ENCODE measurements at places on chromosomes 11 and 22.

GRCh38 chr11:84673753-84674152 lies 953.4 kb downstream of the DLG2 start:
- peak; percentile 68 for DNase-seq

- DNase-seq, result no peak
Observed at GRCh38 chr11:113240389-113240788, 74.0 kb upstream of the TTC12 start.

GRCh38 chr11:69646493-69647389 lies 5.8 kb downstream of the CCND1 start:
- DNase-seq, result no peak

- no peak for DNase-seq
Observed at GRCh38 chr11:84833488-84834088, 793.6 kb downstream of the DLG2 start.

GRCh38 chr11:36417154-36417553 lies 92.9 kb downstream of the TRAF6 start:
- no peak for DNase-seq

- DNase-seq, result no peak
Observed at GRCh38 chr22:35955546-35955945, 73.1 kb downstream of the RBFOX2 start.

DNA sequence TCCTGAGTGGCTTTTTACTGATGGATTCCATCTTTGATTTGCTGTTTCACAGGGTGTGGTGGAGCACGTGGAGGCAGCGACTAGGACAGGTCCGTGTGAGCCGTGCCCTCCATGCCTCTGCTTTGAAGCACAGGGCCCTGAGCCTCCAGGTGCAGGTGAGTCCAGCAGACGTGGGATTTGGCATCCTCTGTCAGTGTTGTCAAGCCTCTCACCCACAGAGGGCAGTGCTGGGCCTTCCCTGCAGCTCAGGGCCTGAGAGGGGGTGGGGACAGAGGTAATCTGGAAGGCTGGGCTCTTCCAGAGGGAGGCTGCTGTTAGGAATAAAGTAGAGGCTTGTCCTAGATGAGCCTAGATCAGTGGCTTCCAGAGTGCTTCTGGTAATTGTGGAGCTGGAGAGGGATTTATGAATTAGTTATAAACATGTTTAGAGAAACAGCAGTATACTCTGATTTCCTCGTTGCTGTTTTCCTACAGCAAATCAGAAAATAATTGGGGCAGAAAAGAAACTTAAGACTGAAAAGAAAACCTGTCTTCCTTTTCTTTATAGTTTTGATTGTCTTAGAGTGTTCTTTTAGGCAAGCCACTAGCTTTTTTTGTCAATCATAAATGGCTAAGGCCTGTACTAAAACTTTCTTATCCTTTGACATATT lies 65.0 kb downstream of the SFI1 start:
- peak; percentile 95 for DNase-seq

- peak; percentile 30 for DNase-seq
Observed at GRCh38 chr11:125679397-125679796, 1.2 kb downstream of the ACRV1 start.

DNA sequence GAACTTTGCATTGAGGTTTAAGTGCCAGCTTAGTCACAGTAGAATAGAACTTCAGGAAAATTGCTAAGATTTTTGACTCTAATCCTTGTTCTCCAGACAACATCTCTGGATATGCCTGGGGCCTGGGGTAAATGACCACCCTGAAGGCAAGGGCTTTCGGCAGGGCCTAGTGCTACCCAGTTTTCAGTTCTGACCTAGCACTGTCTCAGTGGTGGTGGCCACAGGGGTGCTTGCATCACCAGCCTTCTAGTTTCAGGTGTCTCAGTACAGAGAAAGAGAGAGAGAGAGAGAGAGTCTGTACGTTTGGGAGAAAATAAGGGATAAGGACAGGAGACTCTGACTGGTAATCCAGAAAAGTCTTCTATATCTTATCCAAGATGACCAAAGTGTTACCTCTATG lies 890.5 kb downstream of the JRKL start:
- no peak for DNase-seq

GRCh38 chr11:93737904-93738612 lies 3.2 kb downstream of the TAF1D start:
- DNase-seq, result no peak

- DNase-seq, result peak; percentile 94
Observed at GRCh38 chr11:63917692-63918506, 935 bp upstream of the RCOR2 start.

DNA sequence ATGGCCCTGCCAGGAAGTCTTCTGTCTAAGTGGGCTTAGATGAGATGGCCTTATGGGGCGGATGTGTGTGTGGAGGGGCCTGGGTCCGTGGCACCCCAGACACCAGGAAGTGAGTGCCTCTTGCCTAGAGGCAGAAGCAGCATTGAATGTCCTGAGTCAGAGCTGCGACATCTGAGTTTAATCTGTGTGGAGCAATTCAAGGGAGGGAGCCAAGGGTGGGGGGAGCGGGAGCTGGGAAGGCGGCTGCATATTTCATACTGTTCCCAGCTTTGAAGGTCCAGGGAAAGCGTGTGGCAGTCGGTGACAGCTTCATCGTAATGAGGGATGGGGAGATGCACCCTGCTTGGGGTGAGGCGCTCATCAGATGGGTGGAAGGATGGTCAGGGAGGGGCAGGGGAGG lies 73.5 kb upstream of the THY1 start:
- no peak for DNase-seq

GRCh38 chr11:12693479-12694182 lies 19.4 kb downstream of the TEAD1 start:
- DNase-seq, result no peak

DNA sequence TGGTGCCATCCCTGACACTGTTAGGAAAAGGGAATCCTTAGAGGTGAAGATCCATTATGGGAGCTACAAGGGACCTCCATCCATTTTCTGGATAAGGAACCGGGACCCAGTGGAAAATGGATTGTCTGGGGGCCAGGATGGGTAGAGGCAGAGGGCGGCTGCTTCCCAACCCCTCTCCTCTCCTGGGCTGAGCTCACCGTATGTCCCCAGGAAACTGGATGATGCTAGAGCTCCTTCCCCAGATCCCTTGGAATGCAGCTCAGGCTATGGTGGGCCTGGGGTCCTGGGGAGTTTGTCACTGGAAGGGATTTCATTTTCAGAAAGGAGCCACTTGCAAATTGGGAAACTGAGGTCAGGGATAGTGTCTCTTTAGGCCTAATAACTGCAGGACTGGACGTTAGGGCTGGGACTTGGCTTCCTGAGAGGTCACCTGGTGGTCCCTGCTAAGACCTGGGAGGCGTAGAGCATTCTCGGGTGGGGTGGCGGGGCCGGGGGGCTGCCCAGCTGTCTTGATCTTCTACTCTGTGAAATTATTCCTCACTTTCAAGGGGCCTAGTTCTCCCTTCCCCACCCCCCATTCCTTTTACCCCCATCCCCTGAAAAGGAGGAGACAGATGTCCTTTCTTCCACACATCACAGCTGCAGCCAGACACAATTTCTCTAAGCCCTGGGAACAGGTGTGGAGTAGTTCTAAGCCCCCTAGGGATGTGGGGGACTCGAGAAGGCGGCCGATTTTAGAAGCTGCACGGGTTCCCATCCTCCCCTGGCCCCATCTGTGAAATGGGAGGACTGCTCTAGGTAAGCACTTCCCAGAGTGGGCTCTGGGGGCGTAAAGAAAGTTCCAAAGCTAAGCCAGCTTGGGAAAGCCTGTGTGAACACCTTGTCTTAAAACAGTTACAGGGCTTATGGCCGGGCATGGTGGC lies 99.8 kb downstream of the PKNOX2 start:
- DNase-seq, result no peak

DNA sequence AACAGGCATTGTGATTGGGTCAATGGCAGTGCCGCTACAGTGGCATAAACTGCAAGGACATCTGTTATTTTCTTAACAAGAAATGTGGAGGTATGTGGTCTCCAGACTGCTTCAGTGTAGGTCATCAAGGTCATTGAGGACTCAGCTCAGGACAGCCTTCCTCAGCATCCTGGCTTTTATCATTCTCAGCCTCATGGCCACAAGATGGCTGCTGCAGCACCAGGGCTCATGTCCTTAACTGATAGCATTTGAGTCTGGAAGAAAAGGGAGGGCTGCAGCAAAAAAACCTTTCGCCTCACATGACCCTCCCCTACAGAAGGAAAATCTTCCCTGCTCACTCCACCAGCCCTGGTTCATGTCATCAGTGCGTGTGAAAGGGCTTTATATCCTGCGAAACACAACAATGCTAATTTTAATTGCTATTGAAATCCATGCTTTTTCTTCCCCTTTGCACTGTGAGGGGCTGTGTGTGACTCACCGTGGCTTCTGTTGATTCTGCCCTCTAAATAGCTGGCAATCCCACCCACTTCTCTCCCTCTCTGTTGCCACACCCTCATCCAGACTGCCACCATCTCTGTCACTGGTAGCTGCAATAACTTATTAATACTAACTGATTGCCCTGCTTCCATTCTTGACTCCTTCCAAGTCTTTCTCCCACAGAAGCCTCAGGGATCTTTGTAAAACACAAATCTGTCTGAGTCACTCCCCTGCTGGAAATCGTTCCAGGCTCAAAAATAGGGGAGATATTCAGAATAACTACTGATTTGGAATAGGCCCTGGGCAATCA lies 43.8 kb downstream of the CHRDL2 start:
- no peak for DNase-seq

DNA sequence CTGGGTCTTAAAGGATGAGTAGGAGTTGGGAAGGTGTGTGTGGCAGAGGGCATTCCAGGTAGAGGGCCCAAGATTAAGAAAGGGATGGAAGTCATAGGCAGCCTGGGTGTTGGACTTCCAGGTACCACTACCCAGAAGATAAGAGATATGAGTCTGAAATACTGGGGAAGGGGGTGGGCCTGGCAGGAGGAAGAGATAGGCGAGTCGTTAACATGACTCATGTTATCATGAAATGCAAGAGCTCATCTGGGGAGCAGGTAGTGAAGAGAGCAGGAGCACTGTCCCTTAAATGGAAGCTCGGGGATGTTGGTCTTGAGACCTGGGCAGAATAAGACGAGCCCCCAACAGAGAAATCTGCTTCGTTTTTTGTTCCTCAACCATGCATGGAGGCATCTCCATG lies 10.2 kb downstream of the ZC3H7B start:
- no peak for DNase-seq

DNA sequence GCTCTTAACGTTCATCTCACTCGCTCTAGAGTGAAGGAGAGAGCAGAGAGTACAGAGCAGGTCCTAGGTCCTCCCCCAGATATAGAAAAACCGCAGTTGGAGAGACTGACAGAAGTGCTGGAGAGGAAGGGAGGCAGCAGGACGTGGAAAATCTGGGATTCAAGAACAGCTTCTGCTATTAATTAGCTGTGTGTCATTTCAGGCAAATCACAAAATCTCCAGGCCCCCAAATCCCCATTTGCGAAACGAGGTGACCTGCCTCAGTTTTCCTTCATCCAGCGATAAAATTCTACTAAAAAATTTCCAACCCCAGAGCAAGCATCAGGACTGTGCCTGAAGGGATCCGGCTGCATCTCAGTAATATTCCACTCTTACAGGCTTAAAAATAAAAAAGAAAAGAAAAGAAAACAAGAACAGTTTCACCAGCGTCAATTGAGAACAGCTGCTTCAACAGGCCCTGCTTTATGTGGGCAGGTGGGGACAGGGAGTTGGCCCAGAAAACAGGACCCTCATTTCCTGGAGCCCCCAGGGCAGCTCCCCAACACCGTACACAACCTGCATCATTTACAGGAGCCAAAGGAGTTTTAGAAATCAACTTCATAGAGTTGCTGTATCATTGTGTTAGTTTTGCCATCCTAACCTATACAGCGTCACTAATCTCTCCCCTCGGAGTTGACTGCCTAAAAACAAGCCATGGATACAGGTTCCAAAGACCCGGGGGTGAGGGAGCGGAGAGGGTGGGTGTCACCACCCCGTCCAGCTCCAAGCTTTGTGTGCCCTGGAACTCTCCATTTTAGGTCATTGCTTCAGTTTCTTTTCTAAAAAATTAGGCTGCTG lies 2.3 kb upstream of the MALAT1 start:
- DNase-seq, result no peak

- peak; percentile 63 for DNase-seq
Observed at GRCh38 chr11:103325686-103326069, 216.5 kb downstream of the DYNC2H1 start.

- no peak for DNase-seq
Observed at GRCh38 chr11:18233912-18234311, 2.7 kb downstream of the SAA4 start.

- DNase-seq, result no peak
Observed at GRCh38 chr11:127627629-127628457, 627.3 kb upstream of the KIRREL3 start.

DNA sequence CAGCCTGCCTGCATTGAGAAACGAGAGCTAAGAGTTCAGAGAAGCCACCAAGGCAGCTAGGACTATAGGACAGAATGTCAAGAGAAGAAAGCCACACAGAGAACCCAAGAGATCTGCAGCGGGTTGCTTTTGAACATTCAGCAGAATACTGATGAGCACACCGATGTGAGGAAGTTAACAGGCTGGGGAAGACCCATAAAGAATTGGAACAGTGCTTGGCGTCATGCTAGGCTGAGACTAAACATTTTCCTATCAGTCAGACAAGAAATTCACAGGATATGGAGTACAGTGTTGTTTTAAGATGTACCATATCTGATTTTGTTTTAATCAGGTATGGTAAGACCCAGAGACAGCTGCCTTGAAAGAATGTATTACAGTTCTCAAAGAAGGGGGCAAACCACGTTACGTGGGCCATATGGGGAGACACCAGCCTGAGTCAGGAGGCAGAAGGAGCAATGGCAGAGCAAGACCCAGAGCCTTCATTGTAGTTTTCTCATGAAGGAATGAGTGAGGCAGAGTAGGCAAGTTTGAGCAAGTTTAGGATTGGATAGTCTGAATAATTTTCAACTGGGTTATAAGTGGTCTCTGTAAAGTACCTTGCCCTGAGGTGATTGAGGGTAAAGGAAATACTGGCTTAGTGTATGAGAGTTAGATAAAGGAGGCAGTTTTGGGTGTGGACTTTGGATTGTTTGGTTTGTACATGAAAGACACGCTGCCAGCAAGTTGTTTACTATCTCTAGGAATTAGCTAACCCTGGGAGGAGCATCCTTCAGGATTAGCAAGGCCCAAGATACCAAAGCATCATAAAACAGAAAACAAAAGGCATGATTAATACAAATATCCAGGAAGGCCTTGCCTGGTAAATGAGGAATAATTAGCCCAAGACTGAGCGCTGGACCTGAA lies 14.3 kb downstream of the LRRC75B start:
- DNase-seq, result no peak

GRCh38 chr11:48073031-48073861 lies 92.9 kb downstream of the PTPRJ start:
- DNase-seq, result no peak

DNA sequence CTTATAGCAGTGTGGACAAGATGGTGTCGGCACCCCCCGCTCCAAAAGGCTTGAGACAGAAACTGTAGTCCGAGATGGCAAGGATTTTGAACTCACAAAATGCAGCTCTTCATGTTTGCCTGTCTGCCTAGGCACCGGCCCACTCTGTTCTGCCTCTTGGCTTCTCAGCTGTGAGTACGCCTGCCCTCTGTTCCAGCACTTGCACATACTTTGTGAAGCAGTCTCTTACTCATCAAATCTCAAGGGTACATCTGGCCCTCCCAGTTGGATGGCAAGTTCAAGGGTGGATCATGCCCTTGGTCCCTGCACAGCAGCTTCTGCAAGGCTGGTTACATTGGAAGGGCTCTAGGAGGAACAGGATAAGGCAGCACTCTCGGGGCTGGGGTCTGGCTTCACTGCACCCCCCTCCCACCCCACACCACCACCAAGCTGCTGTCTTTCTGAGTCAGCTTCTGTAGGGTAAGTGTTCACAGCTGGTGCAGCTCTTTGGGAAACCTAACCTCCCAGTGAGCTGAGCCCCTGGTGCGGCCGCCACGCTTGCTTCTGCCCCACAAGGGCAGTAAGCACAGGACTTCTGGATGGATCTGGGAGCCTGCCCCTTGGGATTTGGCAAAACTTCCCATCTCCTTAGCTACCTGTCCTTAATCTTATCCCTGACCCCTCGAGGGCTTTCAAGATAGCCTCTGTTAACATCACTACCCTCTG lies 37.2 kb downstream of the FAM83F start:
- DNase-seq, result no peak

Measured in GM23338 (cell line).